ENCODE measurements at places on chromosomes 1 and 21.

GRCh38 chr1:173134800-173135199 is 72.3 kb downstream of the TNFSF4 start:
- DNase-seq: no peak

GRCh38 chr1:98482611-98483010 is 178.9 kb upstream of the SNX7 start:
- no peak for DNase-seq

- DNase-seq: no peak
Observed at GRCh38 chr21:44460441-44460755, 5.1 kb downstream of the LRRC3 start.

- no peak for DNase-seq
Observed at GRCh38 chr1:185245466-185245865, 71.6 kb downstream of the IVNS1ABP start.

GRCh38 chr1:22471078-22471477 is 19.4 kb downstream of the ZBTB40 start:
- DNase-seq: no peak

DNA sequence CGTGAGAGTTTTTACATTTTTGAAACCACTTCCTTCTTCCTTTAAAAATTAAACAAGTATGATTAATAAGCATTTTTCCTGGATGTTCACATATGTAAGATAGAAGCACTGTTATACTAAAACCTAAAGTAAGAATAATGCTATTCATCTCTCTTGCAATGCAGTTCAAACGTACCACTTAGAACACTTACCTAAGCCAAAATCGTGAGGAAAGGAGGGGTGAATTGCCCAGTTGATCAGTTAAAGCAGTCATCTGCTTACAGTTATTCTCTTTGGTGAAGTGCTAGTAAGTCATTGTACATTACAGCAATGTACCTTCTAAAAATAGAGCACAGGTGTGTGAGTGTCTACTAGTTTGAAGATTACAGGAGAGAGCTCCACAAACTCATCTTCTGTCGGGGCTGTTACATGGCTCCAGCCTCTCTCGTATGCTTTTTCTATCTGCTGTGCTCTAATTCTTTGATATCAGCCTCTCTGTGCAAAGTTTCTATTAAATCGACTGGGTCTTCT is 3.4 kb downstream of the NCAM2 start:
- DNase-seq: no peak

GRCh38 chr1:232667094-232667777 is 37.3 kb upstream of the SIPA1L2 start:
- DNase-seq: no peak
